D341Med (cell line): ENCODE measurements at places on chromosomes 11 and 22.

DNA sequence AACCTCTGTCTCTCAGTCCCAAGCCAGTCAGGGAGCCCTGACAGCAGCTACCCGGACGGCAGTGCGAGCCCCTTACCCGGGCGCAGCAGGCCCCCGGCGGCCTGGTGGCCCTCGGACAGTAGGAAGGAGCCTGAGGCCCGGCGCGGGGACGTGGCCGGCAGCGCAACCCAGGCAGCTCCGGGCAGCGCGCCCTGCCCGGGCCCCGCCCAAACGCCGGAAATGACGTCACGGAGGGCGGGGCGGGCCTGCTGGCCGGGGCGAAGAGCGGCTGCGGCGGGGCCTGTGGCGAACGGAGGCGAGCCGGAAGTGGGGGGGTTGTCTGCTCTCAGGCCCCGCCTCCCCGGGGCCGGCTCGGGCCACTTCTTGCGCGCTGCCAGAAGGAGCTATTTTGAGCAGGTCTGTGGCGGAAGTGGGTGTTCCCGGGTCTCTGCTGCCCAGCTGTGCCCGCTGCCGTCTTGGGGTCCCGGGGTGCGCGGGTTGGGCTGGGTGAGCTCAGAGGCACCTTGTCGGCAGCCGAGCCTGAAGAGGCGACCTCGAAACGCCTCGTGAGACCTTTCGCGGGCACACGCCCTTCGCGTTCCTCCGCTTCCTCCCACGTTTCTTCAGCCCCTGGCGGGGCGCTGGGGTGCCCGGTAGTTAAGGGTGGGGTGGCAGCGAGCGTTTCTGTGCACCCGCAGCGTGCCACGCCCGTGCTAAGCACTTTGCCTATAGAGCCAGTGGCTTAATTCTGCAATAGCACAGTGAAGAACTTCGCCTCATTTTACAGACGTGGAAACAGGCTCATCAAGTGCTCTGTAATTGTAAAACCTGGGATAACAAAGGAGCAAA is at the start of gene C11orf24:
Gene C11orf24, minus strand, starts transcription at position 193 of the 828 bp plus-strand sequence. CDS start 8,206 bp downstream, outside the sequence.
- DNase-seq: peak; percentile 99

DNA sequence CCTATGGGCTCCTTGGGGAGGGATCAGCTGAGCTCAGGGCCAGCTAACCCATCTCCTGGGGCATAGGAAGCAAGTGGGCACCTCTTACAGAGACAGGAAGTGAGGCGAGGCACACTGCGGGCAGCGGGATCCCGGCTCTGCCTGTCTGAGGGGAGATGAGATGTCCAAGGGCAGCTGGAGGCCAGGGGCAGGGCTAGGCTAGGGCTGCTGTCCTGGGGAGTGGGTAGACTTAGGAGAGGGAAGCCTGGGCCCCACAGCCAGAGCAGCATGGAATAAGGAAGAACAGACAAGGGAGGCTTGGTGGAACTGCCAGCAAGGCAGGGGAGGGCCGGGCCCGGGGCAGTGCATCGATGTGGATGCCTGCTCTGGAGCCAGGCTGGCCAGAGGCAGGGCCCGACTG is 76.3 kb downstream of the MORC2 start:
- peak; percentile 12 for DNase-seq

DNA sequence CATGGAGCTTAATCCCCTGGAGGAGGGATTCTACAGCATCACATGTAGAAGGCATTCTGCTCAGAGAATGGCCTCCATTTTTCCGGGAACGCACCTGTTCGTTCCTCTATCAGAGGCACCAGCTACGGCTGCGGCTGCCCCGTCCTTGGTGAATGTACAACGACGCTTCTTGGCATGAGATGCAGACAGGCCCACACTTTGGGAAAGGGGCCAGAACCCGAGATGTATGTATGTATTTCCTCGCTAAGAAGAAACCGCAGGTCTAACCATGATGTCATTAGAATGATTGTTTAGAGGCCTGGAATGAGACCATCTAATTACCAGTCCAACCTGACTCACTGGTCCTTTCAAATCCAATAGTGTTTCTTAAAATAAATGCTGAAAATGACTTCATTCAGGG is 1293.4 kb downstream of the TBC1D22A start:
- no peak for DNase-seq

DNA sequence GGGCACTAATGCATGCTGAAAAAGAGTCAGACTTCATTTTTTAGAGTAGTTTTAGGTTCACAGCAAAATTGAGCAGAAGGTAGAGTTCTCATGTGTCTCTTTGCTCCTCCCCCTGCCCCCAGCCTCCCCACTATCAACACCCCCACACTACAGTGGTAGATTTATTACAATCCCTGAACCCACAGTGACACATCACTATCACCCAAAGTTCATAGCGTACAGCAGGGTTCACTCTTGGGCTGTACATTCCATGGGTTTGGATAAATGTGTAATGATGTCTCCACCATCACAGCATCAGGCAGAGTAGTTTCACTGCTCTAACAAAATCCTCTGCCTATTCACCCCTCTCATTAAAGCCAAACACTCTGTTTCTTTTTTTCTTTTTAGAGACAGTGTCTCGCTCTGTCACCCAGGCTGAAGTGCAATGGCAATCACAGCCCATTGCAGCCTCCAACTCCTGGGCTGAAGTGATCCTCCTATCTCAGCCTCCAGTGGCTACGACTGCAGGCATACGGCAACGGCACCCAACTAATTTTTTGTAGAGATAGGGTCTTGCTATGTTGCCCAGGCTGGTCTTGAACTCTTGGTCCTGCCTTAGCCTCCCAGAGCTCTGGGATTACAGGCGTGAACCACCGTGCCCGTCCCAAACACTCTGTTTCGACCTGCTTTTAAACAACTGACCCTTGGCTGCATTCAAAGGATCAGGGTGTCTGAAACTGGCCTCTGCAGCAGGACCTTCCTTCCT is 4.1 kb downstream of the BEST1 start:
- DNase-seq: no peak

- no peak for DNase-seq
Observed at GRCh38 chr11:133082453-133082781, 449.9 kb downstream of the OPCML start.

- DNase-seq: no peak
Observed at GRCh38 chr11:65530157-65530496, 5.2 kb downstream of the SCYL1 start.
